ENCODE measurements at places on chromosomes 1 and 21. TPM values are rescaled to one million over a fixed set of nuclear protein-coding genes. Genes with fewer than 3 reads are reported as not detected.

The PROX1 gene
- total RNA-seq, result 1.00 TPM

The ZNF648 gene
- total RNA-seq, result not detected

The FCRLB gene
- 2.4 TPM for total RNA-seq

The PKNOX1 gene
- total RNA-seq, result 15.6 TPM

The ESRRG gene
- total RNA-seq, result not detected

The CLDN17 gene
- total RNA-seq, result not detected

The RGS1 gene
- 52.9 TPM for total RNA-seq

The SFN gene
- 0.22 TPM for total RNA-seq

The SEMA4A gene
- total RNA-seq, result 7.0 TPM

The CFAP45 gene
- 1.2 TPM for total RNA-seq

The LAMB3 gene
- total RNA-seq, result 0.35 TPM
